Activated naive CD4-positive, alpha-beta T cell treated with anti-CD3 and anti-CD28 coated beads, Interleukin-2, amount 50 U/mL, for 72 hours (primary cell): ENCODE measurements at places on chromosomes 11 and 22.

GRCh38 chr11:24833573-24833972, 336.7 kb downstream of the LUZP2 start:
- no peak for DNase-seq

- no peak for DNase-seq
Measured at GRCh38 chr11:73034777-73035176, 107.3 kb downstream of the FCHSD2 start.

DNA sequence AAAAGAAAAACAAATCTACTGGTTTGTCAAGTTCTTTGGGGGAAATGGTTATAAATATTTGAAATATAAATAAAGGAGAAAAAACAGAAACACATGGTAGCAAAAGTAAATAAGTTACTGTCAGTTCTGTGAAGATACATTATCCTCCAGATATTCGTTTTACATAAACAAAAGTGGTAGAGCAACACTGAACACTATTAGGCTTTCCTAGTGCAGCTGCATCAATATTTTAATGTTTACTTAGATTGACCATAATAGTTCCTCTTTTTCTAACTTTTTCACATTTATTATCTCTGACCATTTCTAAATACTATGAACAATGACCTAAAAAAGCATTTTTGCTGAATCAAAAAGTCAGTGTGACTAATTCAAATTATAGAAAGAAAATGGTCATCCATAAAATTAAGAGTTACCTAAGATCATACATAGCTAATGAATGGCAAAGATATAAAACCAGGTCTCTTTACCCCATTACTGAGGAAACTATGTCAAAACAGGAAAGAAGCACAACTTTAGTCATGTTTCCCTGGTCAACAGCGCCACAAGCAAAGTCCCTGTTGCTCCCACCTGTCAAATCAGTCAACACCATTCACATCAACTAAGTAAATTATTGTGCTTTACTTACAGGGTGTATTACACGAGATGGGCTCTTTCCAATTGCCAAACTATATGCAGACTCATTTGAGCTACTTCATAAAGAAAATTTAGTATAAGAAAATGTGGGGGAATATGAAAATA, 38.5 kb downstream of the SBF2 start:
- DNase-seq = no peak

GRCh38 chr11:16096336-16096735, 260.0 kb downstream of the SOX6 start:
- DNase-seq = no peak

DNA sequence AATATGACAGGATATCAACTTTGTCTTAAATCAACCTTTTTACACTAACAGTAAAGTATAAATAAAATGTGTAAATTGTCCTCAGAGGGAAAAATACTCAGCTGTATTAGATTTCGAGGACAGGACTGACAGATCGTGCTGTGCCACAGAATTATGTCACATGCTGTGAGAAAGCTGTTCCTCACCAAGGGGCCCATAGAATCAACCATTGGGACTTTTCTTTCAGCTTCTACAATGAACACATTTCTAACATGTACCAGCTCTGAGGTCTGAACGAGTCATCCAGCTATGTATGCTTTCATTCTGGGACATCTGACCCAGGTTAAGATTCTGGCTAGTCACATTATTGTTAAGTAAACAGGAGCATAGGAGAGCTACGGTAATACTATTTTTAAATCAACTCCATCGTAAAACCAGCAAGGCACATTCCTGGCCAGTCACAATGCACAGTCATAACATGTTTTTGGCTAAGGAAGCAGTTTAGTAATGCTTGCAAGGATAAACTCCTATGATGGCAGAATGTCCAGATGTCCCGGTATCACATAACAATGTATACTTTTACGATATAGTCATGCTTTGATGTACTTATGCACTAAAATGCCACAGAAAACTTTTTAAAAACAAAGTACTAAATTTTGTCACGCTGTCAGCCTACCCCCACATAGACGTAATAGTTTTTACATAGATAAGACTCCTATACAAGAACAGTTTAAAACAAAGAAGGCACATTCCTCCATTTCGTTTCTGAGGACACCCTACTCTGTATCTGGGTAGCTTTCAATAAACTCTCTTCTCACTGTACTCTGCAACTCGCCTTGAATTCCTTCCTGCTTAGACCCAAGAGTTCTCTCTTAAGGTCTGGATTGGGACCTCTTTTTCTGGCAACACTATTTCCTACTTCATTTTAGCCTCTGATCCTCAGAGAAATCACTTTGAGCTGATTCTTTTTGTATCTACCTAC, 27.4 kb downstream of the ZNF214 start:
- DNase-seq = no peak

- DNase-seq = no peak
Measured at GRCh38 chr11:123410218-123410549, 19.9 kb upstream of the GRAMD1B start.

GRCh38 chr22:41964112-41964491, 5.1 kb upstream of the SEPTIN3 start:
- DNase-seq = no peak

GRCh38 chr11:58941838-58942237, 2.5 kb downstream of the GLYATL1 start:
- no peak for DNase-seq

DNA sequence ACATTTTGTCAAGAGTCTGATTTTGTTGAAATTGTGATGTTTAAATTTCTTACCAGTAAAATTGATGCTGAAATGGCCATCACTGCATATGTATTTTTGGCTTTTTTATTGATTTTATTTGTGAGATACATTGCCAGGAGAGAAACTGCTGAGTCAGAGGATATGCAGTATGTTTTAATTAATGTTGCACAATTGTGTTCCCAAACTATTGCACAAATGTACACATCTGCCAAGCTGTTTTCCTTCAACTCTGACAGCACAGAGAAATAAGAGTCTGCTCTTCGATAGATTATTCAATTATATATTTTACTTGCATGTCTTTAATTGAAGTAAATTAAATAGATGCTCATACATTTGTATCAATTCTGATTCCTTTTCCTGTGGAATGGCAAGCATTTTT, 640.2 kb upstream of the LUZP2 start:
- DNase-seq = no peak

DNA sequence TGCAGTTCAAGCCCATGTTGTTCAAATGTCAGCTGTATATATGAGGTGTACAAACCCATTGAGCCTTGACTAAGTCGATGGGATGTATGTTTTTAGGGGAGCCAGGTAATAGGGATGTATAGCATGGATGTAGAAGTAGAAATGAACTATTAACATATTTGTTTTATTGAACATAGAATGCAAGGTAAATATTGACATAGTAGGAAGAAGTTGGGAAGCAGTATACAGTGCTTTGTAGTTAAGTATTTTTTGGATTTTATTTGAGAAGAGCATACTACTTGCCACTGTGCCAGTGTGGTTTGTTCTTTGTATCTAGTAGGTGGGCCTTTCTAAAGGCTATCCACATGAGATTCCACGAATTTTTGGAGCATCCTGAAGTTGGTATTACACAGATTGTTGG, 20.8 kb upstream of the NAT10 start:
- no peak for DNase-seq

DNA sequence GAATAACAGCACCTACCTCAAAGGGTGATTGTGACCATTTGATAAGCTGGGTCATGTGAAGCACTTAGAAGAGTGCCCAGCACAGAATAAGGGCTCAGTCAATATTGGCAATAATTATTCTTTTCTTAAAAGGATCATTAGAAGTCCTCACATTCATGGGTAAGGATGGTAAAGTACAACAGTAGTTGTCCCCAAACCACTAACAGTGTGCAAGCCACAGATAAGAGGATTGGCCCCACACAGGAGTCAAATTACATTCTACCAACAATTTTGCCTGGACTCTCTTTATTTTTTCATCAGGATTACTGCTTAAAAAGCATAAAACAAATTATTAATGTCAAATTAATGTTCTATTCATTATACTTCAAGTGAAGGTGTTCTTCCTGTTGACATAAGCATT, 271.5 kb upstream of the PDGFD start:
- no peak for DNase-seq
